ENCODE measurements at places on chromosomes 12 and 14. TPM values are rescaled to one million over a fixed set of nuclear protein-coding genes. Genes with fewer than 3 reads are reported as not detected.

Gene DCP1B
- 32.6 TPM for total RNA-seq

Gene CORO1C
- total RNA-seq, result 68.3 TPM

DNA sequence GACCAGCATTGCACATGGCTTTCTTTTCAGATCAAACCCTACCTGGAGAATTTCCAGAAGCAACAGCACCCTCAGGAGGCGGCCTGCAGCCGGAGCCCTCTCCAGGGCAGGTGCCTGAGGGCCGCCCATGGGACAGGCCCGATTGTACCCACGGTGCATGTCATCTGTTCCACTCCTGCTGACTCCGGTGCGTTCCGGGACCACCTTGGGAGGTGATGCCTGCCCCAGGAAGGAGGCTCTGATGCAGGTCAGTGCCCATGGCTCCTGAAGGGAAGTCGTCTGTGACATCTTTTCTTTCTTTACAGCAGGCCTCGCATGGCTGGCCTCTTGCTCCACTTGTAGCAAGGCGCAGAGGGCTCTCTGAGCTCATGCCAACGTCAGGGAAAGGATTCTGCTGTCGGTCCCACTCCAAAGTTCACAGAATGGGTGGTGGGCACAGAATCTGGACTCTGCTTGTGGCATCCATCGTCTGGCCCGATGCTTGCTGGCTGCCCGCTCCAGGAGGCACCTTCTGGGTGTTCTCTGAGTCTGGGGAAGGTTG is 160.7 kb upstream of the RTL1 start:
- H3K36me3 ChIP-seq, result peaks cover 18% of the 10 kb centered on the region
- H3K4me3 ChIP-seq, result no peak overlapping the region

DNA sequence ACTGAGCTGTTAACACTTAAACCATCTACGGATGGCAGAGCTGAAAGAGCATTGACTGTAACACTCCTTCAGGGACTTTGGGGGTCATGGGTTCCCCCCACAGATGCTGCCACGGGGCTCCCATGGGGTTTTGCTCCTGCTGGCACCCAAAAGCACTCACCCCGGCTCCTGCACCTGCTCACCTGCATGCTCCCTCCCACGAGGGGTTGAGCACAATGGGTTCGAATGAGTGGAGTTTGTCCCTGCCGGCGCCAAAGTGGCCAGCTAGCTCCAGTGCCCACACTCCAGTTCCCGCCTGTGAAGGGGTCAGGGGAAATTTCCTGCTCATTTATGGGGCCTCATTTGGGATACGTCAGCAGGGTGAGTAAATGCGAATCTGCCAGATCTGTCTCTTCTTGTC is 40.7 kb downstream of the TNFAIP2 start:
- no peaks in the 10 kb centered on the region for H3K36me3 ChIP-seq
- no peak overlapping the region for H3K4me3 ChIP-seq
- H3K27me3 ChIP-seq, result peaks cover 12% of the 10 kb centered on the region
- H3K4me1 ChIP-seq, result no peaks in the 10 kb centered on the region

DNA sequence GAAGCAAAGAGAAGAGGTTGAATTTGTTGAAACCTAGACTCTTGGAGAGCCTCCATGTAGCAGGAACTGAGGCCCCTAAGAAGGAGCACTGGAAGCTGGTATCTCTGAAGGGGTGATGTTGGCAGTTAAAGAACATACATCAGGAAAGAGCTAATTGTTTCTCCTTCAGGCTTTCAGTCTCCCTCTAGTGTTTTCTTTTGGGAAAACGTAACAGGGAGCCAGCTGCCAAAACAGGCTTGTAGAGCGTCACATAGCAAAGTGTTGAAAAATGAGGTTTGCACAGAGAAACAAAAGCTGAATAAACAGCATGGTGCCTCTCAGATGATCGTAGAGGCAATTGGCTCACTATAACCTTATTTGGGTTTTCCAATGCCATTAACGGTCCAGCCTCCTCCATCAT is 46.9 kb upstream of the CAND1 start:
- no peaks in the 10 kb centered on the region for H3K27me3 ChIP-seq
- no peak for DNase-seq
- no peaks in the 10 kb centered on the region for H3K36me3 ChIP-seq
- H3K4me1 ChIP-seq, result no peaks in the 10 kb centered on the region
- no peak overlapping the region for H3K27ac ChIP-seq

DNA sequence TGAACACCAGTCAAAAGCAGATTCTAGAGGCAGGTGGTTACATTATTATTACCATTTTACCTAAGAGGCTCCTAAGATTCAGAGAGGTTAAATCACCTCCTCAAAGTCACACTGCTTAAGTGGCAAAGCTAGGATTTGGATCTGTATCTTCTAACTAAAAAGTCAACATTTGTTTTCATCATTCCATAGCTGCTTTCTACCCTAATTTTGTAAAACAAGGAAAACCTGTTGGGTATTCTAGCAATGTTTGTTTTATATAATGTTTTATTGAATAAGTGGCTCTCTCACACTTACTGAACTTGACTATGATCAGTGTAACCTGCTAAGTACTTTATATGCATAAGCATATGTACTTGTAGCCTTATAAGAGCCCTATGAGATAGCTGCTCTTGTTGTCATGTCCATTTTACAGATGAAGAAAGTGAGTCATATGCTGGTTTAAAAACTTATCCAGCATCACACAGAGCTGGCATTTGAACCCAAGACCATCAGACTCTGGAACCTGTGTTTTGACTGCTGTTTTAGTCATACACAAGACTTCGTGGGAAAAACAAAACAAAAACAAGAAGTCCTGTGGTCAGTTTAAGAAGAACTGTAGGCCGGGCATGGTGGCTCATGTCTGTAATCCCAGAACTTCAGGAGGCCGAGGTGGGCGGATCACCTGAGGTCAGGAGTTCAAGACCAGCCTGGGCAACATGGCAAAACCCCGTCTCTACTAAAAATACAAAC is 31.7 kb upstream of the EVL start:
- no peaks in the 10 kb centered on the region for H3K27me3 ChIP-seq
- H3K4me1 ChIP-seq, result peaks cover 14% of the 10 kb centered on the region
- no peaks in the 10 kb centered on the region for H3K36me3 ChIP-seq
- no peak overlapping the region for H3K27ac ChIP-seq
- no peak overlapping the region for H3K4me3 ChIP-seq

GRCh38 chr14:104874110-104874531 is 9.1 kb downstream of the CEP170B start:
- no peak overlapping the region for H3K4me3 ChIP-seq
- DNase-seq, result no peak
- H3K36me3 ChIP-seq, result peaks cover 3% of the 10 kb centered on the region
- H3K4me1 ChIP-seq, result peaks cover 2% of the 10 kb centered on the region
- H3K27me3 ChIP-seq, result no peaks in the 10 kb centered on the region
